ENCODE measurements at places on chromosomes 1 and 21.
A peak's percentile ranks its signal among the peaks of the same experiment; 100 is the strongest.

GRCh38 chr1:108830119-108831008 is 26.5 kb downstream of the AKNAD1 start:
- no peak for DNase-seq

DNA sequence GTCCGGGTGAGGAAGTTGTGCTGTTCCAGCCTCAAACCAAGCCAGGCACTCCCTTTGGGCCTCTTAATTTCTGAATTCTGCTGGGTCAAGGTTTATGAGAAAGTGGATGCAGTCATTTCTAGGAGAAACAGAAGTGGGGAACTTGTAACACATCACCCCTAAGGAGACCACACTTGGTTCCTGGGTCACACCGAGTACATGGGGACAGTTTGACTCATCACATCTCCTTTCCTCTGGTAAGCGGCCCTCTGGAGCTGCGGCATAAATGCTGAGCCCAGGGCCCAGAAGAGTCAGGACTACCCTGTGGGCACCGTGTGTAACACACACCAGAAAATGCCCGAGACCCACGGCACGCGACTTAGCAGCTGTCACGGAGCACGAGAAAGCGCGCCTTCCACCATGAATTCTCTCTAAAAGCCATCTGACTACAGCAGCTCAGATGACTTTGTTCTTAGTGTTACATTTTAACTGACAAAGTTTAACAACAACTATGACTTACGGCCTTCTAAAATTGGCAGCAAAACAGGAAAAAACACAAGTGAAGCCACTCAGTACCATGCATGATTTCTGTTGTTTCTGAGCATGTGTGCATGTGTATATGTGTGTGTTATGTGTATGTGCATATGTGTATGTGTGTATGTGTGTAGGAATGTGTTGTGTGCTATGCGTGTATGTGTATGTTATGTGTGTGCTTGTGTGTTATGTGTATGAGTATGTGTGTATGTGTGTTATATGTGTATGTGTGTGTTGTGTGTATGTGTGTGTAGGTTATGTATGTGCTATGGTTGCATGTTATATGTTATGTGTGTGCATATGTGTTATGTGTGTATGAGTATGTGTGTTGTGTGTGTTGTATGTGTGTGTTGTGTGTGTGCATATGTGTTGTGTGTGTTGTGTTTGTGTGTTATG is 50.8 kb downstream of the TOMM20 start:
- peak; percentile 65 for DNase-seq

GRCh38 chr21:17348849-17349248 is 164.0 kb upstream of the CXADR start:
- DNase-seq = no peak

DNA sequence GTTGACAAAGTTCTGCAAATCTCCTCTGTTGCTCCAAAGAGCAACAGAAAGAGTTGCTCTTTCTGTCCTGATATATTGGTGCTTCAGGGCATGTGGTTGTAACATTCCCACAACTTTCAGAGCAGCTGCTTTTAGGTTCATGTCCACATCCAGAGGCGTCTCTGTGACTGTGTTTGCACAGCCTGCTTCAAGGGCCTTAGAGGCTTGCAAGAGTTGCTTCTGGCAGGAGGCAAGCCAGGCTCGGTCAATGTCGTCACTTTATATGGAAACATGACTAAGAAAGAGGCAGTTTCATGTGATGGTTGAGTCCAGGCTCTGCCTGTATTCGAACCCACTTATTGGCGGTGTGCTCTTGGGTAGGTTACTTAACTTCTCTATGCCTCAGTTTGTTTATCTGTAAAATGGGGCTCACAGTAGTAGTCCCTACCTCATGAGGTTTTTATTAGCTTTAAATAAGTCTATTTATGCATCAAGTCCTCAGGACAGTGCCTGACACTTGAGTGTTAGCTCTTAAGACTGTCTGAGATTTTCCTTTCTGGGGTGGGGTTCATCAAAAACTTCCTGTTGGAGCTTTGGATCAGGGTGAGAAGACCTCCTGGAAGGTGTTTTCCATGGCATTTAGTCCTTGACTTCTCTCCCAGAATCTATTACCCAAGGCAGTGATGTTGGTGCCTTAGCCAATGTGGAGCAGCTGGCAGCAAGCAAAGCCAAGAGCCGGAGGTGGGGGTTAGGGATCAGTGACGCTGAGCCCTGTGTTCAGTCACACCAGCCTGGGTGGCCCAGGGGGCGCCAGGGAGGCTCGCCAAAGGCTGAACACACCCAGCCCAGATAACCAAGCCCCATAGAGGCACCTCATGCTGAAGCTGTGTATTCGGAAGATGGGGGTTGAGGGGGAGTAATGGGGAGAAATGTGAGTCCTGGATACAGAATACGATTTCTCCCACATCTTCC is 18.9 kb downstream of the LHX4 start:
- DNase-seq = no peak

GRCh38 chr21:37871121-37871862 is 45.0 kb downstream of the KCNJ6 start:
- DNase-seq = no peak

DNA sequence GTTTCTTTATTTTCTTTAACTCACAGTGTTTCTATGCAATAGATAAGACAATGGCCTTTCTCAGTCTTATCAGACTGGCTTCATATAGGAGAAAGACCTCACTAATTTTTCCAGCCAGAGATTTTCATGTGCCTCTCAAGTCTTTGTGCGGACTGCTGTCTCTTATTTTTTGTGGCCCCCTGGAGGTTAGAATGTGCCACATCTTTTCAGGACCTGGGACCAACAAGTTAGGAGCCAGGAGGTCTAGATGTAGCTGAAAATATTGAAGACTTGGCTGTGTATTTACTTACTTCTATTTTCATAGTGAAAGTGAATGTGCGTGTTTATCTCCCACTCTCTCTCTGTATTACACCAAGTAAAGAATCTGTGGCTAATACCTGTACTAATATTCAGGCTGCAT is 42.1 kb upstream of the CFHR3 start:
- DNase-seq = no peak

DNA sequence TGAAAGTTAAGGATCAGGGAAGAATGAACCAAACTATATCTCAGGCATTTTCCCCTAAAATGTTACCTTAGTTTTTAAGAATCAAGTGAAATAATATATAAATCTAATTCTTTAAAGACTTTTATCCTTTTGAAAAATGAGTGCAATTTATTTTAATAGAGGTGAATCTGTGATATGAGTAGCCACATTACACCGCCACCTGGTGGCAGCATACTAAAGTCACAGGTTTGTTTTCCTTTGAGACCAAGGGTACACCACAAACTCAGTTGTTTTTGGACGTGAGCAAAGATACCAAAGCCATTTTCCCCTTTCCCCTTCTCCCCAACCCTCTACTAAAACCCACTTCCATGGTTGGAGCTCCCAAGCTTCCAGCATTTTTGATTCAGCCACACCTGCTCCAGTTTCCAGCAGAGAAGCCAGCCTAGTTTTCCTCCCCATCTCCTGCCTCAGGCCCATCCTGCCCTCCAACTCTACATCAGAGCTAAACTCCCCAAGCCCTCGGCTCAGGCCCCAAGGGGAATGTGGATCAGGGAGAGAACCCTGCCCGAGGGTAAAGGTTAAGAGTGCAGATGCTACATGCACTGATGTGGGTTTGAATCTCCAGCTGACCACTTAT is 22.9 kb upstream of the LDLRAP1 start:
- DNase-seq = peak; percentile 78

DNA sequence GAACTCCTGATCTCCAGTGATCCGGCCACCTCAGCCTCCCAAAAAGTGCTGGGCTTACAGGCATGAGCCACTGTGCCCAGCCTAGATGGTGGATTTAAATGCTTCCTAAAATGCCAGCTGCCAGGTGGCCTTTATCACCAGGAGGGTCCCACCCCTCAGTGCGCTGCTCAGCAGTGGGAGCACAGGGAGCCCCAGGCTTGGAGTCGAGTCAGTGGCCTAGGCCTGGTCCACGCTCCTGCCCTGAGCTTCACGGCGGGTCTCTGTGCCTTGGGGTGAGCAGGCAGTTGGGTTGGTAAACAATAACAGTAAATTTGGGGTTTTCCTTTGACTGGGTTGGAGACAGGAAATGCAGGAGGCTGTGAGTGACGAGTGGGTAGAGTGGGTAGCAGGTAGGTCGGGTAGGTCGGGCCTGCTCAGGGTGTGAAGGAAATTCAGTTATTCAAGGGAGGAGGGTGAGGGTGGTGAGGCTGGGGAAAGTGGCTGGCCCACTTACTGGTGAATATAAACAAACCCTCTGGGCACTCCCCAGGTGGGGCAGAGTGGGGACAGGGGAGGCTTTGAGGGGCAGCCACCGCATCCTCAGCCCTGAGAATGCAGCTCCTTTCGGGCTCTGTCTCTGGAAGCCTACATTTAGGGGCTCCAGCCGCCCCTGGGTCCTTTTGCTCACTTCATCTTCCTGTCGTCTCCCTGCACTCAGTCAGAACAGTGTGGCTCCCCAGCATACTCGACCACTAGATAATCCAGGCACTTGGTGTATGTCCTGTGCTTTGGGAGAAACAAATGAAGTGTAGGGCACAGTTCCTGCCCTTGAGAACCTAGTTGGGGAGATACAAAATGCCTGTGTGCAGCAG is 33.5 kb upstream of the IL19 start:
- peak; percentile 16 for DNase-seq

GRCh38 chr1:2351723-2352122 is 39.6 kb downstream of the MORN1 start:
- no peak for DNase-seq

DNA sequence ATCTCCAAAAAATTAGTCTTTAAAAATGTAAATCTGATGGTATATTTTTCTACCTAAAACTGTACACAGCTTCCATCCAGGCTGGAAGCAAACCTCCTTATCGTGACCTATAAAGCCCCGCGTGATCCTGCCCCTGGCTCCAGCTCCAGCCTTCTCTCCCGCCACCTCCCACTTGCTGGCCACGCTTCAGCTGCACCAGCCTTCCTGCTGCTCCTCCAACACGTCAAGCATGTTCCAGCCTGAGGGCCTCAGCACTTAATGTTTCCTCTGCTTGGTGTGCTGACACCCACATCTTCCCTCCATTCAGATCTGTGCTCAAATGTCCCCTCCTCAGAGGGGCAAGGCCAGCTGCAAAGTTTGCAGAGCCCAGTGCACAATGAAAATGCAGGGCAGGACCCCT is 123.5 kb upstream of the MAGI3 start:
- no peak for DNase-seq

DNA sequence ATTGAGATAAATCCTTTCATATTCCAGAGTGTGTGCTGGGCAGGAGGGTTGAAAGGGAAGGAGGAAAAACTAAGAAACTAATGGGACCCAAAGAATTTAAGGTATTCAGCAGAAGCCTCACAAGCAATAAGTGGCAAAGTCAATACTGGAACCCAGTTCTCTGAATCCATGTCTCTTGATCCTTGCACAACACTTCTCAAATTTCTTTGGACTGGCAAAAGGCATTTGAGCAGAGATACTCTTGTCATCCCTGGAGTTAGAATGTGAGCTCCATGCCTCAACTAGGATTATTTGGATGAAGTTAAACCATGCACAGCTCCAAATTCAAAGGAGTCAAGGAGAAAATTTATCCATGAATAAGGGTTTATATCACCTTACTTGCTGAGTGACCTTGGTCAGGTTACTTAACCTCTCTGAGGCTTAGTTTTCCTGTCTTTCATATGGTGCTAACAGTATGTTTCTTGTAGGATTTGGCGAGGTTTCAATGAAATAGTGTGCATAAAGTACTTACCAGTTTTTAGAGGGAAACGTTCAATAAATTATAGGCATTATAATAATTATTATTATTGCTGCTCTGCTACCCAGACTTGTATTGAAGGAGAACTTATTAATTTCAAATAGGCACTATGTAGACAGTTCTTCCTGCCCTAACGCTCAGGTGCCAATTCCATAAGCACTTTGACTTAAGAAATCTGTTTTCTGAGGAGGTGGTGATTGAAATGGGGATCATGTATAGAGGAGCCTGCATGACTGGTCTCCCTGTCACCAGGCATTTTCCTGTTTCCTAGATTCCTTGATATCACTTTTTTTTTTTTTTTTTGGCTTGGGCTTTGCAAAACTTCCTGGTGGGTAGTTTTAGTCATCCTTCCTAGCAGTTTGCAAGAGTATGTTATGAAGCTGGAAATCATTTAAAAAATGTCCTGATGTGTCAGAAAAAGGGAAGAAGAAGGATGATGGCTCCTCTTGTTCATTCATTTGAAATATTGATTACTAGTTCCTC is 125.0 kb upstream of the JUN start:
- no peak for DNase-seq

DNA sequence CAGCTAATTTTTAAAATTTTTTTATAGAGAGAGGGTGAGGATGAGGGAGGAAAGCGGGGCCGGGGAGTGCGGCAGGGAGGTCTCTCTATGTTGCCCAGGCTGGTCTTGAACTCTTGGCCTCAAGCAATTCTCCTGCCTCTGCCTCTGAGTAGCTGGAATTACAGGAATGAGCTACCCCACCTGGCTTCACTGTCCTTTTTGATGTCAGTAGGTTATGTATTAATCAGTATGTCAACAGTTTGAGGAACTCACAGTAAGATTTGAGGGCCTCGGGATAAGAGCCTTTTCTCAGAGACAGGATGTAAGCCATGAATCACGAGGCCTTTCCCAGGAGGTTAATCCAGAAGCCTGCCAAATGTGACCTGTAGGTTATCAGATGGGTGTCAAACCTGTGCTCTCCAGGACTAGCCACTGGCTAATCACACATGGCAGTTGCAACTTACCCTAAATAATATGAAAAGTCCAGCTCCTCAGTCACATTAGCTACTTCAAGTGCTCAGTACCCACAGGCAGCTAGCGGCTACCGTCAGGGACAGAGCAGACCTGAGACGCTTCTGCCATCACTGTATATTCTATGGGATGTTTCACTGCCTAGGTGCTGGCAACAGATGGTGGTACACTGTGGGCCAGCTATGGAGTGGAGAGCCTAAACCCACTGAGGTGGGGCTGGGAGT is 33.1 kb downstream of the TRIM67 start:
- no peak for DNase-seq

- no peak for DNase-seq
These were observed 172.4 kb downstream of the NEGR1 start for GRCh38 chr1:72109916-72110315.

- DNase-seq = no peak
These were observed 93.6 kb upstream of the ACTRT2 start for GRCh38 chr1:2927393-2928360.

DNA sequence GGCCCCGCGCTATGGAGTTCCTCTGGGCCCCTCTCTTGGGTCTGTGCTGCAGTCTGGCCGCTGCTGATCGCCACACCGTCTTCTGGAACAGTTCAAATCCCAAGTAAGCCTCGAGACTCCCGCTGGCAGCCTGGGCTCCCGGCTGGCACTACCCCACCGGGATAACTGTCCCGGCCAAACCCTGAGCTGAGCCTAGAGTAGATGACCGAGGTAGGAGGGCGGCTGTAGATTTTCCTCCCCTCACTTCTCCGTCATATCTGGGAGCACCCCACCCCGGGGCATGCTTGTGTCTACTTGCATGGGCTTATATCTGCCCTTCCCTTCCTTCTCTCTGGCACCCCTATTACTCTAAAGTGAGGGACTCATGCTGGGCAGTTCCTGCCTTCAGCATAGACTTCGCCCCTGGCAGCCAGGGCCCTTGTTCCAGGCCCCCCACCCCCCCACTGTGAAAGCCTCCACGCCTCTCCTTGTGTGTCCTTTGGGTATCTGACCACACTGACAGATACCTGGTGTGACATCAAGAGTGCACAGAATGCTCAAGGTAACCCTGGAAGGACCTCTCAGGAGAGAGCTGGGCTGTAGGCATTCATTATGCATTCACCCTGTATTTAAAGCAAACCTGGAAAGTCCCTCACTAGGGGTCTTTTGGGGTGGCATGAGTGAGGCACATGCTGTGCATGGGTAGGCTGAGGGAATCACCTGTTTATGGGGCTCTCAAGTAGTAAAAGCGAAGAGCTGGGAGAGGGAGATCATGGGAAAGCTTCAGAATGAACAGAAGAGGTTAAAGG is 485 bp downstream of the EFNA1 start:
- DNase-seq = no peak
